ENCODE measurements at places on chromosomes 1 and 21.

DNA sequence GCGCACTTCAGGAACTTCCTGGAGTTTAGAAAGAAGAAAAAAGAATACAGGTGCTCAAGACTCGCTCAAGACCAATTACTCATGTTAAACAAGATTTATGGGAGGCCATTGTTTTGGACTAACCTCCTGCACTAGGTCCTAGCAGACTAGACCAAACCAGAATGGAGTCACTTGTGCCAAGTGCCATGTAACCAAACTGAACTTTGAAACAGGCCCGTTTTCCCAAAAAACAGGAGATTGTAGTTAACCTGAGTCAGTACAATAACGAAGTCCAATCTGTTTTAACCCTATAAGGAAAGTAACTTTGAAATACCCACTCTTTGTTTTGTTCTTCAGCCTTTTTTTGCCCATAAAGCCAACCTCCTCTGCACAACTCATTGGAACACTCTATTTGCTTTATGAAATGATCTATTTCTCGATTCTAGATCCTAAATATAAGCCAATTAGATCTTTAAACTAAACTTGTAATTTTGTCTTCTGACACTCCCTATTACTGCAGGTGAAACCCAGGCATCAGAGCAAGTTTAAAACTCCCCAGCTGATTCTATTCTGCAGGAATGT is 695 bp upstream of the NTPCR start:
- no peak for DNase-seq

DNA sequence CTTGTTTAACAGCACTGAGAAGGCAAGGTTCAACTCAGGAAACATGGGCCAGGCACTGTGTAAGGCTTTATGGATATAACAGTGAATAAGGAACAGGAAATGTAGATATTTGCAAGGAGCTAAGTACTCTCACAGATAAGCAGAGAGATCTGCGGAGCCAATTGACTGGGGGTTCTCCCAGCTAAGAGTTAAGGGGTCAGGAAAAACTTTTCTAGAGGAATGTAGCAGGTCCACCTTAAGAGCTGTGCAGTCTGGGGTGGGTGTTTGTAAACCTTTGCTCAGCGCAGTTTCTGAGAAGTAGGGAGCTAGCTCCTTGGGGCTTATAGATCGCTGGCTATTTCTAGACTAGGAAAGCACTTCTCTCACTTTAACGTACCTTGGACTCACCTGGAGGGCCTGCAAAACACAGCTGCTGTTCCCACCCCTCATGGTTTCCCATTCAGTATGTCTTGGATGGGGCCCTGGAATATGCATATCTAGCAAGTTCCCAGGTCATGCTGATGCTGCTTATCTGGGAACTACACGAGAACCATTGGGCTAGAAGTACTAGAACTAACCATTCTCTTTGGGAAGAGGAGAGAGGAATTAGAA is 51.7 kb downstream of the TLCD4 start:
- no peak for DNase-seq

DNA sequence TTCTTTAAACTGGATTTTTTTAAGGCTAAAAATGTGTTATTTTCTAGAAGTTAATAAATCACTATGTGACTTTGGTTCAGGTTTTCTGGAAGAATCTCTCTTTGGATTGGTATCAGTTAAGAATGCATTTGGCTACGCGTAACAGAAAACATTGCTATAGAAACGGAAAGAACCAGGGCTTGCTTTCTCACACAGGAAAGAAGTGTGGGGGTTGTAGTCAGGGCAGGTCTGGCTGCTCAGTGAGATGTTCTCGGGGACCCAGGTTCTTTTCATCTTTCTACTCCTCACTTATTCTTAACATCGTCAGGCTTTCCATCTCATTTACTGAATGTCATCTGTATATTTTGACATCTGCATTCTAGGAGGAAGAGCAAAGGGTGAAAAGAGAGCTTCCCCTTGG is 191.4 kb downstream of the ZBTB18 start:
- DNase-seq, result no peak

GRCh38 chr1:40722622-40723021 is 31.1 kb downstream of the NFYC start:
- no peak for DNase-seq

GRCh38 chr1:6827079-6827478 is 41.8 kb downstream of the CAMTA1 start:
- no peak for DNase-seq

- no peak for DNase-seq
These were observed 178.1 kb upstream of the RUNX1 start for GRCh38 chr21:35226968-35227744.

GRCh38 chr1:210129759-210130158 is 102.8 kb upstream of the SERTAD4 start:
- no peak for DNase-seq

DNA sequence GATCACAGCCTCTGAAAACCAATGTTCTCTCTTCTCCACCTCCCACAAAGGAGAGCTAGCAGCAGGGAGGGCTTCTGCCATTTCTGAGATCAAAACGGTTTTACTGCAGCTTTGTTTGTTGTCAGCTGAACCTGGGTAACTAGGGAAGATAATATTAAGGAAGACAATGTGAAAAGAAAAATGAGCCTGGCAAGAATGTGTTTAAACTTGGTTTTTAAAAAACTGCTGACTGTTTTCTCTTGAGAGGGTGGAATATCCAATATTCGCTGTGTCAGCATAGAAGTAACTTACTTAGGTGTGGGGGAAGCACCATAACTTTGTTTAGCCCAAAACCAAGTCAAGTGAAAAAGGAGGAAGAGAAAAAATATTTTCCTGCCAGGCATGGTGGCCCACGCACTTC is 35.8 kb upstream of the TDRD10 start:
- DNase-seq, result no peak

GRCh38 chr1:160623862-160624261 is 23.0 kb downstream of the SLAMF1 start:
- no peak for DNase-seq

- no peak for DNase-seq
These were observed 148.6 kb downstream of the SYF2 start for GRCh38 chr1:25083481-25084345.

DNA sequence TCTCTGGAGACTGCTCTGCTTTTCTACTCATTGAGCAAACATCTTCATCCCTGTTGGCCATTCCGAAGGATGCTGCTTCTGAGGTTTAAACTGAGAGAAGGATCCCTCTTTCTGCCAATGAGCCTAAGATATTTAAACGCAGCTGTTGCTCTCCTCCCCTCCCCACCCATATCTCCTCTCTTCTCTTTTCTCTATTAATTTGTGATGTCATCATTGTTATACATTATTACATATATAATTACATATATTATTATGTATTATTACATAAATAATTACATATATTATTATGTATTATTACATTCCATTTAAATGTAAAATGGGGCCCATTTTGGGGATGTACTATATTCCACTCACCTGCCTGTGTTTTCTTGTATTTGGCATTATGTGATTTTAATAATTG is 82.7 kb upstream of the JUN start:
- no peak for DNase-seq

- DNase-seq, result peak; percentile 35
These were observed 118.3 kb downstream of the OLFML2B start for GRCh38 chr1:161905269-161905884.

DNA sequence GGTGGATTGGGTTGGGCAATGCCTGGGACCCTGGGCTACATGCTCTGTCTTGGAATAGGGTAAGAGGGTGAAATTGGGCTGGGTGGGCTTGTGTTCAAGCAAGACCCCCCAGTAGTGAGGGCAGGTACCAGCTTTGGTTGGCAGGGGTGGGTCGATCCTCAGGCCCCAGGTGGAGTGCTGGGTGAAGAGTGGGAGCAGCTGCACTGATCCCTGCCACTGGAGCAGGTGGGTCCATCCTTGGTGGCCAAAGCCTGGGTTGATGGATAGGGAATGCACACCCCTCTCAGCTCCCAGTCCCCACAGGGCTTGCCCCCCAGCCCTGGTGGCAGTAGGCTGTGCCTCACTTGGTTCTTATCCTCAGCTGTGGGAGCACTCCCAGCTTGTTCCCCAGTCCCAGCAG is 135.2 kb downstream of the PCBP3 start:
- DNase-seq, result no peak

DNA sequence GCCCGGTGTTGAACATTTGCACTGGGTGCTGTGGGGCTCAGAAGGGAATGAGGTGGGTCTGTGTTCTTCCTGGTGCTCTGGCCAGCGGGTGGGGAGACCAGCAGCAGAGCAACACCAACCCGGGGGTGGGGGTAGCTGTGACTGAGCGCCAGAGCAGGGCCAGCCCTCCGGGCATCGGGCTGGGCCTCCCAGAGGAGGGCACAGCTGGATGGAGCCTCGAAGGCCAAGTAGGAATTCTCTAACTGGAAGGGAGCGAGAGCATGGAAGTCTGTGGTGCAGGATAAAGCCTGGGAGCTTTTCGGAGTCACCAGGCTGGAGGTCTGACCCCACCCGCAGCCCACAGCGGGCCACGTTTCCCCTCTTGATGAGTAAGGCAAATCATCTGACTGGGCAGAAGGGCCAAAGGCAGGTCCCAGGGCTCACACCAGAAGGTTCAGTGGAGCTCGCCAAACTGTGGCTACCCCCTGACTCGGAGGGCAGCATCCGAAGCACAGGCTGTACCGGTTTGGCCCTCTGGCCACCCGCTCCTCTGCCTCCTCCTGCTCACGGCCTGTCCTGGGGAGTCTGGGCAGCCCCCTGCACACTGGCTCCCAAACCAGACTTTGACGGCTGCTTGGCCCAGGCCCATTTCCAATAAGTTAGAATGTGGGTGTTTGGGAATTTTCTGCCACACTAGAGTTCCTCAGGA is 18.8 kb downstream of the SLC1A7 start:
- peak; percentile 43 for DNase-seq

All from fibroblast of skin of scalp (primary cell).